ENCODE measurements at places on chromosomes 6 and 20.

DNA sequence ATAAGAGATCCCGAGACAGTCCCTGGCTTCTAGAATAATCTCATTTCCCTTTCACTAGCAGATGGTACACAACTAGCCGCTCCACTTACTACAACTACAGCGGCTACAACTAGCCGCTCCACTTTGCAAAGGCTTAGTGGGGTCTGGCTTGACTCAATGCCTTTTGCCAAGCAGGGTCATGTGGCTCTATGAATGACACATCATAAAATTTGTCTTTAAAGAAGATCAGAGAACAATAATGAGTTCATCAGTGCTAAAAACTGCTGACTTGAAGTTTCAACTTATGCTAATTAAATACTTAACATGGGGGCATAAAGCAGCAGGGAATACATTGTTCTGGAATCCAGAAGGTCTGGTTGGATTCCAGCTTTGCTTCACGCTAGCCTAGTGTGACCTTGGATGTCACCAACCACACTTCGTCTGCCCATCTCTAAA is 2.0 kb upstream of the MICAL1 start:
- no peak for DNase-seq

DNA sequence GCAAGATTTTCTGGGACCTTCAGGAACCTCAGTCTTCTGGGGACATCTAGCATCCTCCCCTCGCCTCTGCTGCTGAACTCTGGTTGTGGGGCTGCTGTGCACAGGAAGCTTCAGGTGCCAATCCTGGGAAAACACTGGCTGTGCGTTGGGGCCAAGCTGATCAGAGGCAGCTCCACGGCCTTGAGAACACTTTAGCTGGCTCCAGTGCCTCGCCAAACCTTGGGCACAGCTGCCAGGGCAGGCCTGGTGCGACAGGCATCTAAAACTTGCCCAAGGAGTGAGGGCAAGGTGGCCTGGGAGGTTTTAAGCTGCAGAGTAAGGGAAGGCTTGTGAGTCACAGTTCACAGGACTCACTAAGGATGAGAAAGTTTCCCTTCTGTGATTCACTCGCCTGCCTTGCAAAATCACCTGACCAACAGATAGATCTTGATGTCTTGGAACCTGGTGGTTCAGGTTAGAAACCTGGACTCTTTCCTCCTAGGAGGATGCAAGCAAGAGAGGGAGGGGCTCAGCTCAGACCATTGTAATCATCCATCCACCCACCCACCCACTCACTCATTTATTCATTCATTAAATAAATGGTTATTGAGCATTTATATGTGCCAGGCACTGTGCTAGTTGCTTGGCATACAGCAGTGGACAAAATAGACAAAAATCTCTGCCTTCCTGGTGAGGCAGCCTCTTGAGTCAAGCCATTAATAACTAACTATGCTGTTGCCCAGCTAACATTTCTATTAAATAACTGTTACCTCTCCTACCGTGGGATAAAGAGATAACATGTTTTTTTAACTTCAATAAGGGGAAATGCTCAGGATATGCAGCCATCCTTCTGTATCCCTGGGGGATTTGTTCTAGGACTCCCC is 2.5 kb upstream of the SPATS1 start:
- peak; percentile 23 for DNase-seq

DNA sequence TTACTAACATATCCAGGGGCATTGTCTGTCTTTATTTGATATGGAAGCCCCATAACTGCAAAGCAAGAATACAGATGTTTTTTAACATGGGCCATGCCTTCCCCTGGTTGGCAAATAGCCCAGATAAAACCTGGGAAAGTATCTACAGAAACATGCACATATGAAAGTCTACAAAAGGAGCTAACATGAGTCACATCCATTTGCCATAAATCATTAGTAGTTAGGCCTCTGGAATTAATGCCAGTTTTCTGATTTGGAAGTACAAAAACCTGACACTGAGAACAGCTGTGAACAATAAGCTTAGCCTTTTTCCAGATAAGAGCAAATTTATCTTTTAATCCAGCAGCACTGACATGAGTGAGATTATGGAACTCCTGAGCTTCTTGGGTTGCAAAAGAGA is 418.0 kb upstream of the IMPG1 start:
- no peak for DNase-seq

DNA sequence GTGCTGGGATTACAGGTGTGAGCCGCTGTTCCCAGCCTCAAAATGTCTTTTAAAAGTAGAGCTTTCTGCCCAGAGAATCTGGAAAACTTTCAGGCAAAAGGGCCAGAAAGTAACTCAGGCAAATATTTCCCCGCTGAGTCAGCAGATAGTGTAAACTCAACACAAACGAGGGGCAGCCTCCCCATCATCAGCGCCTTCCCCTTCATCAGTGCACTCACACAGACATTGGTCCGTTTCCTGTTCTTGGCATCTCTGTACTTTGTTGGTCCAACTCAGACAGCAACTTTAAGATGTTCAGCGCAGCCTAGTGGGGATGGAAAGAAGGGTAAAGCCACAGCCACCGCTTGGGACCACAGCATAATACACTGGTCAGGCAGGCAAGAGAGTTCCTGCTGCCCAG is 69.5 kb downstream of the CSE1L start:
- peak; percentile 35 for DNase-seq

DNA sequence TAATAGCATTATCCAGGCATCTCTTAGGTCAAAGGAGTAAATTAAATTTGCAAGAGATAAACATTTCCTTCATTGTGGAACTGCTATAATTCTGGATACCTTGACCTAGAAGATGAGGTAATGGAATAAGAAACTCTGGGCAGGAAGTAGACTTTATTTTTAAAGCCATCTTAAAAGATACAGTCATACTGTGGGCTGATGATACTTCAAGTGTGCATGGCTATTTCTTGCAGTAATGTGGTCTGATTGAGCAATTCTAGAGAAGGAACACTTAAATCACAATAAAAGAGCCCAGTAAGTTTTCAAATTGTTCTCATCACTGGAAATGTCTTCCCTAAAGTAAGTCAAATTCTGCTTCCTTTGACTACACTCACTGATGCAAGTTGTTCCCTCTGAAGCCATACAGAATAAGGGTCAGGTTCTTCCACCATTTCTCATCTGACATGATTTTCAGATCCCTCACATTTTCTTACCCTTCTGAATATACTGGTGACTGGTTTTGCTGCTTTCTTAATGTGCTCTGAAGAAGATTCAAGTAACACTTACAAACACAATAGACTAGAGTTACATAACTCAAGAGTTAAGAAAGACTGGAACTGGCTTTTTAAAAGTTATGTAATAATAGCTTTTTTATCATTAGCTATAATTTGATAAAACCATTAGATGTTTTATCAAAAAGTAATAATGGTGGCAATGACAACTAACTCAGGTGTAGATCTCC is 62.6 kb upstream of the TMEM244 start:
- DNase-seq, result peak; percentile 27

DNA sequence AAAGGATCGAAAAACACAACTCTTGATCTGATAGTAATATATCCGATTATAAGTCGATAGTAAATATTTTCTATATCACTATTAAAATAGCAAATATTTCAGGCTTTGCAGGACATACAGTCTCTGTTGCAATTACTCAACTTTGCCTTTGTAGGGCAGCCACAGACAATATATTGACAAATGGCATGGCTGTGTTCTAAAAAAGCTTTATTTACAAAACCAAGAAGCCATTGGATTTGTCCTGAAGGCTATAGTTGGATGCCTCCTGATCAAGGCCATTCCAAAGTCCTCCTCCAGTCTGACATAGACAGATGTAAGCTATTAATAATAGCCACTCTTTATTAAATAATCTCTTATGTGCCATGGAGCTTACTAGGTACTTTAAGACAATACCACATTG is 5.9 kb downstream of the OCSTAMP start:
- DNase-seq, result no peak

DNA sequence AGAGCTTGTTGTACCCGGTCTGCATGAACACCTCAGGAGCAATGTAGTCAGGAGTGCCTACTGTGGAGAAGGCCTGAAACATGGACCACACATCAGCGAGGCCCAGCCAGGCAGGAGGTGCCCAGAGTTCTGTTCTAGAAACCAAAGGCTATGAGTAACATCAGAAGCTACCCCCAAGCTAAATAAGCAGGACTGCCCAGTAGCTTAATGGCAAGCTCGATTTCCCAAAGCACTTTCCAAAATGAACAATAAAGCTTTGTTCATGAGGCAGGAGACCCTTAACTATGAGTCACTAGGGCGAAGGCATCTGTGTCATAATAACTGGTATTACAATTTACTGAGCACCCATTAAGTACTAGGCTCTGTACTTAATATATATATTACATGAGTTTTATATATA is 47.4 kb downstream of the STK38 start:
- DNase-seq, result no peak

GRCh38 chr6:121497970-121498375 is 62.5 kb downstream of the GJA1 start:
- no peak for DNase-seq

GRCh38 chr6:99608059-99608885 is 1.6 kb downstream of the PRDM13 start:
- no peak for DNase-seq

DNA sequence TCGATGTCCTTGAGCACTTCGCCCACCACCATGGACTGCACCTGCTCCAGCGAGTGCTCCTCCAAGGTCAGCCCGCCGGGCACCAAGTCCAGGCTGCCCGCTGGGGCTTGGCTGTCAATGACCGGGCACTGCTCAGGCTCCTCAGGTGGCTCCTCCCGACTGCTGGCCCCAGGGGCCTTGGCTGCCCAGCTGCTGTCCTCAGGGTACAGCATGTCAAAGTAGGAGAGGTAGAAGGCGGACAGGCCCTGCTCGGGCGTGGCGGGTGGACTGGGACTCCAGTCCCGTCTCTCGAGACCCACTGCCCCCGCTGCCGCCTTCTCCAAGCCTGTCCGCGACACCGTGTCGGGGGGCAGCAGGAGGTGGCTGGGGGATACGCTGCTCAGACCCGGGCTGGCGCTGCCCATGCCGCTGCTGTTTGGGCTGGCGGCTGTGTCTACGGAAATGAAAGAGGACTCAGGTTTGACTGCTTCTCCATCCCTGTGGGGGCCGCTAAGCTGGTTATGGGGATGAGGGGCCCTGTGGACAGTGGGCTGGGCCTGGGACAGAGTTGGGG is 12.0 kb downstream of the SPDEF start:
- DNase-seq, result no peak

- DNase-seq, result no peak
These were observed 244.5 kb downstream of the PKHD1 start for GRCh38 chr6:51842804-51843378.

Measured in brain microvascular endothelial cell (primary cell).